ENCODE measurements at places on chromosomes 11 and 22.

GRCh38 chr11:364991-365725, 4.1 kb upstream of the B4GALNT4 start:
- no peak for DNase-seq

DNA sequence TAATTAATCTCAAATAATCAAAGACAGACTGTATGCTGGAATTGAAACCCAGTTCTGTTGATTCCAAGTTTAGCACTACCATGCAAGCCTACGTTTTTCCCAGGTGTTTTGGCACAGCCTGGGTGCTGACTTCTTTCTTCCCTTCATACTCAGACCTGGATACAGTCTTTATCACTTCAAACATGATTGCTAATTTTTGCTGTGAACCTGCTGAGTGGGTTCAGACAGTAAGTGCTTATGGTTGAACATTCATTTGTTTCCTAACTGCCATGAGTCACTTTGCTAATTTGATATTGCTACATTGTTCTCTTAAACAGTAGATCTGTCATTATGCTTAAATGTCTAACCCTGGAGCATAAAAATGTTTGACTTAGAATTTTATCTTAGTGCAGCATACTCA, 12.2 kb downstream of the PAAF1 start:
- no peak for DNase-seq

GRCh38 chr11:64314146-64314804, 3.1 kb downstream of the TRMT112 start:
- DNase-seq, result no peak

- DNase-seq, result no peak
Observed at GRCh38 chr22:35725521-35725920, 7.8 kb downstream of the APOL5 start.

- no peak for DNase-seq
Observed at GRCh38 chr11:118078911-118079411, 2.1 kb downstream of the TMPRSS4 start.

GRCh38 chr11:21653951-21654421, 538.9 kb upstream of the ANO5 start:
- no peak for DNase-seq

DNA sequence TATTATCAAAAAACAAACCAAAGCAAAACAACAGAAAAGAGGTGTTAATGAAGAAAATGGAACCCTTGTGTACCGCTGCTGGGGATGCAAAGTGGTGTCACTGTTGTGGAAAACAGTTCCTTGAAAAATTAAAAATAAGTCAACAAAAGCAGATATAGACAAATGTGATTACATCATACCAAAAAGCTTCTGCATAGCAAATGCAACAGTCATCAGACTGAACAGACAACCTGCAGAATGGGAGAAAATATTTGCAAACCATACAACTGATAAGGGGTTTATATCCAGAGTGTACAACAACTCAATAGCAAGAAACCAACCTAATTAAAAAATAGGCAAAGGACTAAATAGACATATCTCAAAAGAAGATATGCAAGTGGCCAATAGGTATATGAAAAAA, 22.9 kb upstream of the CARS1 start:
- DNase-seq, result no peak

GRCh38 chr11:73965076-73965763, 14.4 kb downstream of the DNAJB13 start:
- DNase-seq, result no peak

DNA sequence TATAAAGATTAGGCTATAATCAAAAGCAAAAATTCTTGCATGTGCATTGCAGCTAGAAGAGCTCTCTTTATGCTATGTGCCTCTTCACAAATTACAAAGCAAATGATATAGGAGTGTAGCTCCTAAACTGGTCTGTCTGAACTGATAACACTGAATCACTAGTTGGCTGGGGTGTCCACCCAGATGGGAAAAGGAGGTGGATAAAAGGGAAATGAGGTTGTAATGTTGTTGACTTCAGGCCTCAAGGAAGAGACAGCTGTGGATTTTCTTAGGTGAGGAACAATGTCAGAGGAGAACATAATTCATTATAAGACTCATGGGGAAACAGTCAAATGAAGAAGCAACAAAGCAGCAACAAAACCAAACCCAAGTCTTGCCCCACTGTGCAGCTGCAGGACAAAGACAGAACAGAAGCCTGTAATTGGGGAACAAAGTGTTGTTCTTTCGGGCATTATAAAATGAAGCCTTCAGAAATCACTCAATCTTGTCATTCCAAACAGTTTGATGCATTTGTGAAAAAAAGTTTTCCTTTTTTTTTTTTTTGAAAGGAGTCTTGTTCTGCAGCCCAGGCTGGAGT, 130.1 kb upstream of the DDI1 start:
- no peak for DNase-seq

DNA sequence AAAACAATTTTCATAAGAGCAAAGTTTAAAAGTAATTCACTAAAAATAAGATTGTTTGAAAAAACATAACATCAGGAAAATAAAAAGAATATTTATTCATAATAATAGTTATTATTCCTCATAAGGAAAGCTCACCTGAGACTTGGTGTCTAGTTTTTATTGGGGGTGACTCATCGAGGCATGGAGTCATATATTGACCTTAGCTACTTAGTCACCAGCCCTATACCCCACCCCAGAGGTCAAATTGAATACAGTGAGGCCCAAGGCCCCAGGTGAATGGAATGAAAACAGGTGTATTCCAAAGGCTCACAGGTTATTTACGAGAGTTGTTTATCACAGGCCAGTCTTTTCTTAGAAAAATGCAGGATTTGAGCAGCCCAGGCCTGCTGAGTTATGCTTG, 36.9 kb downstream of the CNTF start:
- no peak for DNase-seq

- no peak for DNase-seq
Observed at GRCh38 chr11:285894-286220, 3.1 kb upstream of the PGGHG start.

DNA sequence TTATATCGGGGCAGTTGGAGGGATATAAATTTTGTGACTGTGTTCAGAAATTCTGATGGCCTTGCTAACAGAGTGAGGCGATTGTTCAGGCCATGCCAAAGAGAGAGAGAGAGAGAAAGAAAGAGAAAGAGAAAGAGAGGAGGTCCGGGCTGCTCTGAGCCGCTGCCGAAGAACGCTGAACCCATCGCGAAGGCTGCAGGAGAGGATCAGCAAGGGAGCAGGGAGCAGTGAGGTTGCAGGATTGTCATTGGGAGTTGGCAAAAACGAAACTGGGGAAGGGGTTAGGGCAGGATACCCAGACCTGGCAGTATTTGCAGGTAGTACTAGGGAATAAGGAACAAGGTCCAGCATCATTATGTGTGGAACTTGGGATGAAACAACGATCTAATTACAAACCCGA, 537.1 kb downstream of the INSC start:
- no peak for DNase-seq

DNA sequence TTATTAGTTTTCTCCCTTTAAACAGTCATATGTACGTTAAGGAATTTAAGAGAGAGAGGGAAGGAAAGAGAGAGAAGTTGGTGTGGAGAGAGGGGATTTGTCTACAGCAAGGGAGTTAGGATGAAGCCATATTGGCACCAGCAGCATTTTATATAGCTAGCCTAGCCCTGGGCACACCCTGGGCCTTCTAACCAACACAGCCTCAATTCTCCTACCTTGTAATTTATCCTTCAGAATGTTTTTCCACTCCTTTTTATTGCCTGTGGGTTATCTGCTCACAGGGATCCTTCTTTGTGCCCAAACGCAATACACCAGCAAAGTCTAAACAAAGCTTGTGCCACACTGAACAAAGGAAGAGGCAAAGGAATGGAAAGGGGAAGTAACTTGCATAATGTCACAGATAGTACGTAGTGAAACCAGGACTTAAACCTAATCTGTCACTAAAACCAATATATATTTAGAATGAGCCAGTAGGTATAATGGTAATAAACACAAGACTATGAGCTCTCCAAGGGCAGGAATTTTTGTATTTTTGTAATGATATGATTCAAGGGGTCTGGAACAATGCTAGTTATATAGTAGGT, 613.8 kb upstream of the TENM4 start:
- no peak for DNase-seq

- DNase-seq, result no peak
Observed at GRCh38 chr11:2299773-2300172, 1.9 kb downstream of the C11orf21 start.

DNA sequence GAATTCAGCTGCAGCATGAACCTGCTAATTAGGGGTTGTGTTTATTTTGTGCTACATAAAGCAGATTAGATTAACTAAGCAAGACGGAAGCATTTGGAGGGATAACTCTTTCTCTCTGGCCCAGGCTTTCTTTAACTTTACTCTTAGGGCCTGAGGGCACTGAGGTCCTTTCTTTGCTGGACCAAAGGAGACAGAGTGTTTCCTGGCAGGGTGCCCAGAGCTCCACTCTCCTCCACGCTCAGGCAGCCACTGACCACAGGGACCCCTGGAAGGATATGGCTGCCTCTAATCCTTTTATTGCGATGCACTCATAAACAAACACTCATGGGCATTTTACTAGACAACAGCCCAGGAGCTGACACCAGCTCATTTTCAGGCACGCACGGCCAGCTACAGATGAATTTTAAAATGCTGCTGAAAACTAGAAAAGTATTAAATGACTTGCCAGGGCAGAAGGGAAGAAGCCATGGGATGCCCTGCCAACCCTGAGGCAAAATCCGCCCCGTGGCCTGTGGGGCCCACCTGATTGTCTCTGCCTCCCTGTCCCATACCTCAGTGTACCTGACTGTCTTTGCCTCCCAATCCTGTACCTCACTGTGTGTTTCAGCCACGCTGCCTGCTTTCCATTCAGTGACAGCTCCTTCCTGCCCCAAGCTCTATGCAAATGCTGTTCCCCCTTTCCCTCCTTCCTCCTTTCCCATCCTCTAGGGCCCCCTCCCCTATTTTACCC, 192.6 kb upstream of the NAV2 start:
- DNase-seq, result no peak

GRCh38 chr11:77141034-77141433, 13.0 kb downstream of the MYO7A start:
- DNase-seq, result no peak

- no peak for DNase-seq
Observed at GRCh38 chr22:35154937-35155387, 89.0 kb downstream of the ISX start.

DNA sequence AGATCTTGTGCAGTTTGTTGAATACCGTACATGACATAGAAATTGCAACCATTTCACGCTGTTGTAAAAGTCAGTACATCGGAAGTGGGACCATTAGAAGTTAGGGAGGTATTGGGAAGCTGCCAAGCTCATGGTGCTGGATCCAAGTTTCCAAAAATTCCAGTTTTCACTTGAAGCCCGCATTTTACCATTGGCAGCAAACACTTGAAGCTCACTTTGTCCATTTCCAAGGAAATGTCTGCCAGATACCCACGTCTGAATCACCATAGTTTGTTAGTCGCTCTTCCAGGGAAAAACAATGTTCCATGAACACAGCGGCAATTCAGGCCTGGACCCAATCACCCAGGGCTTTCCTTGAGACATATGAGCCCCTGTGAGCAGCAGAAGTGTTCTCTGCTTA, 22.6 kb upstream of the PARVB start:
- no peak for DNase-seq

- DNase-seq, result no peak
Observed at GRCh38 chr11:1548221-1549070, 23.6 kb downstream of the DUSP8 start.

DNA sequence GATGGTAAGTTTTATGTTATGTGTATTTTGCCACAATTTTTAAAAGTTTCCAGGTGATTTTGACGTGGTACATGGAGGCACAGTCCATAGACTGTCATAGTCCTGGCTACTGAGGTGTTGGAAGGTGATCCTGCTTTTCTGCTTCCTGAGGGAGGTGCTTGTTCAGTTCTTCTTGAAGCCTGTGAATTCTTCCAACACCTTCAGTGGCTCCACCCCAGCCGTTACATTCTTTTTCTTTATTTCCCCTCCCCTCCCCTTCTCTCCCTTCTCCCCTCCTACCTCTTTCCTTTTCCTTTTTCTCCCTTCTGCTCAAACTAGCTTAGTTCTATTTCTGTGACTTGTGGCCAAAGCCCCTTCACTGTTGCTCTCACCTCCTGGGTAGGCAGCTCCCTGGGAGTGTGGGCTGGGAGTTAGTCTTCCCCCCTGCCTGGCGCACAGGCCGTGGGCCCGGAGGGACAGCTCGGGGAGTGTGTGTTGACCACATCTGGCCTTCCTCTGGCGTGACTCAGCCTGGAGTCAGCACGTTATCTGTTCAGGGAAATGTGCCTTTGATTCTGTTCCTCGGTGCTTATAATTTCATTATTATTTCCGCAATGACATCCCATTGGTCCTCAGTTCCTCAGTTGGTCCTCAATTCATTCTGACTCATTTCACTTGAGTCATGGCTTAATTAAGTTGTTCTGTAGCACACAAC, 566.2 kb downstream of the TBC1D22A start:
- DNase-seq, result no peak

DNA sequence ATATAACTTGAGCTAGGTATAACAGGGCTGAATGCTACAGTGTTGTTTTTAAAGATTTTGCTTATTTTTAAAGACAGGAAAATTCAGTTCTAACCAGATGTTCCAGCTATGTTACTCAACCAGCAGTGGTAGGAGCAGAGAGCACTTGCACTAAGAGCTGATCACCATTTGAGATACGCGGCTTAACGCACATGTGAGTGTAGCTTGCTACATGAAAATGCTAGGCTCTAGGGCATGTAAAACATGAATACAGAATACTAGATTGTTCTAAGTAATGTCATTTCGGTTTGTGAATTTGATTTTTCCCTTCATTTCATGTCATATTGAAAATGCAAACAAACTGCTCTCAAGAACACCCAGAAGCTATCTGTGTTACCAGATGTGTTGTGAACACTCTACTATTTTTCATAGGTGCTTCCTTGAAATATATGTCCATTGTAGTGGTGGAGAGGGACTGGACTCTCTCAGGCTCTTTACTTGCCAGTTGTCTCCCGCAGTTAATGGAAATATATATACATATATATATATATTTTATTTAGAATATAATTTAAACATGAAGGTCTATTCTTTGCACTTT, 10.8 kb upstream of the TECTA start:
- no peak for DNase-seq

DNA sequence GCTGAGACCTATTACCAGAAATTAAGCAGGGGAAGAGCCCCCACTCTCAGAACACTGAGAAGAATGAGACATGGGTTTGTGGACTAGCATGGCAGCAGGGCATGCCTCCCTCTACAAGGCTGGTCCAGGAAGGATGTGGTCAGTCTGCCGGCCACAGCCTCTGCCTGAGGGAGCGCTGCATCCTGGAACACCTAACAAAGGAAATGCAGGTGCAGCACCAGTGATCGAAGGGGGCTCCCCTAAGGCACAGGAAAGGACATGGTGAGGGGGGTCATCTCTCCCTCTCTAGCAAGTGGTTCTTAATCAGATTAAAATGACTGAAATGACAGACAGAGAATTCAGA, 40.6 kb upstream of the ARL14EP start:
- DNase-seq, result no peak

GRCh38 chr11:10651656-10652361, 41.7 kb downstream of the IRAG1 start:
- no peak for DNase-seq
